NB4 (cell line): ENCODE measurements at places on chromosomes 6 and 20.

DNA sequence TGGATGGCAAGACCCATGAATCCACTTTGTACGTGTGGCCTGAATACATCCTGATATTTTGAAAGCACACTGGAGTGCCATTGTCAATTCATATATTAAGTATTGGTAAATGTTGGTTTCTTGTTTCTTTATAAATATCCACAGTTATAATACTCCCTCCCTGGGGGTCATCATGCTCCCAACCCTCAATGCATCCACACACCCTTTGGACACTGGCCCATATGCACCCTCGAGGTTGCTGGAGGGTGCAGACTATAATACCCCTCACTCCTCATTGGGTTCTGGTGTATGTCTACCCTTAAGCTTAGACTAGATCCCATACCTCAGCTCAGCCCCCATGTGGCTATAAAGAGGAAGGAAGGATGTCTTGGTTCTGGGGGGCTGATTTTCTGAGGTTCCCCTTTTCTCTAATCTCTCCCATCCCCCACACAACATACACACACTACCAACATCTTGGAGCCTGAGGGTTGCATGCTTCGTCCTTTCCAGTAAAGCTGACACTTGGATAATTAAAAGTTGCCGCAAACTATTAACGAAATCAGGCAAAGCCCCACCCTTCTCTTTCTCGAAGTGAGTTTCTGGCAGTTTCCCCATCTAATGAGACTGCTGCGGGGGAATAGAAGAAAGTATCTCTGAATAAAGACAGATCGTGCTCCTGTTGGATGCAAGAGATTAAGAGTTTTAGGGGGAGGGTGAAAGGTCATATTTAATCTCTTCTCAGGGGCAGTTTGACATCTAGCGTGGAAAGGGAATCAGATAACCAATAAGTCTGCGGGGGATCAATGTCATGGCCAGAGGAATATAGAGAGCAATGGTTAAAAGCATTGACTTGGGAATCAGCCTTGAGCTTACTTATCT lies 7.4 kb downstream of the PIM1 start:
- DNase-seq: peak; percentile 91

GRCh38 chr6:163404825-163405265 lies 9.7 kb upstream of the QKI start:
- peak; percentile 89 for DNase-seq

GRCh38 chr6:2857580-2858337 lies 16.1 kb upstream of the SERPINB1 start:
- peak; percentile 63 for DNase-seq

DNA sequence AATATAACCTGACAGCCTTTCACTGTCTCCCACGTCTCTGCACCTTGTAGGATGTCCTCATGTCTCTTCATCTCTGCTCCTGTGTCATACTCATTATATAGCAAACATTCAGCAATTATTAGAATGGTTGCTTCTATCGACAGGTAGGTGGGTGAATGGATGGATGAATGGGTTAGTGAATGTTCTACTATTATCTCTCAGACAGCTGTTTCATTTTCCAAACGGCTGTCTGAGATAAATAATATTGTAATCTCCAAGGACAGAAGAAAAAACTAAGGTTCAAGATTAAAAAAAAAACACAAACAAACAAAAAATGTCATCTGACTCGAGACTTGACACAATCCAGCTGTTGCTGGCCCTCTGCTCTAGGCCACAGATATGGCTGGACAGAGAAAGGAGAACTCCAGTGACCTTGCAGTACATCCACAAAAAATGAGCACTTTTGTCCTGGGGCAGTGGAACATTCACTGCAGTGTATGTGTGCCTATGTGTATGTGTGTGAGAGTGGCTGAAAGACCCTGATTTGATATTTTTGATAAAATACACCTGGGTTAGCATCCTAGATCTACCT lies 2.1 kb downstream of the HNF4A start:
- DNase-seq: no peak

GRCh38 chr6:38323216-38323615 lies 316.5 kb downstream of the BTBD9 start:
- DNase-seq: no peak

DNA sequence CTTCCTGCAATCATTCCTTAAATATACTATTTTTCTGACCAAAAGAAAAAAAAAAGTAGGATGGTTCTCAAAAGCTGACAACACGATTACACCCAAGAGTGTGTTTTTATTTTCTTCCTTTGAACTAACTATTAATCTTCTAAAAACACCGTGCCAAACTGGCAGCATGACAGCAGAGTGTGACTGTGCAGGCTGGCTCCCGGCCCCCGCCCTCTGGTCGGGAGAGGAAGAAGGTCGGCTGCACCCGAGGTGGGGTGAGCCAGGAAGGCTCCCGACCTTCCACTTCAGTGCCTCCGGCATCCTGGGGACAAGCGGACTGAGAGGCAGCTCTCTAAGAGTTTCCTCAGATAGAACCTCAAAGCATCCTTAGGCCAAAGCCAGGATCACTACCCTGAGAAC lies 29.2 kb downstream of the SLC22A23 start:
- DNase-seq: no peak

- DNase-seq: no peak
Measured at GRCh38 chr6:156449128-156449527, 328.1 kb upstream of the ARID1B start.

- no peak for DNase-seq
Measured at GRCh38 chr6:78989191-78989590, 88.9 kb downstream of the PHIP start.

DNA sequence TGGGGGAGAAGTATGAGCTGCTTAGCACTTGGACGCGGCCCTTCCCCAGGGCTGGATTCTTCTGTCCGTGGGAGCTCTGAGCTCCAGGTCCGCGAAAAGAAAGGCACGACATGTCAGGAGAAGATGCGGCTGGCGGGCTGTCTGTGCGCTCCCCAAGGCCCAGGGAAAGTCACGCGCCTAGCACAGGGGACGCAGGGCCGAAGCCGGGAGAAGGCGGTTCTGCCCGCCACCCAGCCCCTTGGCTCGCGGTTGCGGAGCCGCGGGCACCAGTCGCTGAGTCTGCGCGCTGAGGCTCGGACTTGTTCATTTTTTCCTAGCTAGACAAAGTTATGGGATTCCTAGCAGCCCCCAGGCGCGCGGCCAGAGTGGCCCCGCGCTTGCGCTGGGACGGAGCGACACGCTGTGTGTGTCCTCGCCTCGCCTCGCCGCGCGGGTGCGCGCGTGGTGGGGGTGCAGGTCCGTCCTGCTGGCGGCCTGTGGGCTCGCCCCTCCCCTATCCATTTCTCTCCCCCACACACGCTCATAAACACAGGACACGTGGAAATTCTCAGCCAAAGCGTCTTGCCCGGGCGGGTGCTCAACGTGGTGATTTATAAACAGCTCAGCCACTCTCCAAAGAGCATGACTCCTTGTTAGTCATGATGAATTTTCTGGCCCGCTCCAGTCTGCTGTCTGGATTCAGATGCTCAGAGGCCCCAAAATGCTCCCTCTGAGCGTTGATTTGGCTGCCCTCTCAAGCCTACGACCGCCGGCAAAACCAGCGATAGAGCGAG lies 1.9 kb upstream of the POU3F2 start:
- DNase-seq: no peak

- DNase-seq: no peak
Measured at GRCh38 chr6:109653264-109653663, 37.7 kb downstream of the AK9 start.

- DNase-seq: no peak
Measured at GRCh38 chr6:87670707-87671106, 31.3 kb downstream of the AKIRIN2 start.

- peak; percentile 36 for DNase-seq
Measured at GRCh38 chr6:293193-294174, 1.2 kb downstream of the DUSP22 start.

DNA sequence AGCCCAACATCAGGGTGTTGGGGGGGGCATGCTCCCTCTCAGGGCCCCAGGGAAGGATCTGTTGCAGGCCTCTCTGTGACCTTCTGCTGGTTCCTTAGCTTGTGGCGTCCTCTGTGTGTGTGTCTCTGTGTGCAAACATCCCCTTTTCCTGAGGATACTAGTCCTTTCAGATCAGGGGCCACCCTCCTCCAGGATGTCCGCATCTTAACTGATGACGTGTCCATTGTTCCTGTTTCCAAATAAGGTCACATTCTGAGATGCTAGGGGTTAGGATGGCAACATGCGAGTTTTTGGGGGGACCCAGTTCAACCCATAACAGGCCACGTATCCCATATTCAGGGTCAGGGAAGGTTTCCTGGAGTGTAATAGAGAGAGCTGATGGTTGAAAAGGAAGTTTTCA lies 40.9 kb downstream of the GMPR start:
- DNase-seq: no peak

DNA sequence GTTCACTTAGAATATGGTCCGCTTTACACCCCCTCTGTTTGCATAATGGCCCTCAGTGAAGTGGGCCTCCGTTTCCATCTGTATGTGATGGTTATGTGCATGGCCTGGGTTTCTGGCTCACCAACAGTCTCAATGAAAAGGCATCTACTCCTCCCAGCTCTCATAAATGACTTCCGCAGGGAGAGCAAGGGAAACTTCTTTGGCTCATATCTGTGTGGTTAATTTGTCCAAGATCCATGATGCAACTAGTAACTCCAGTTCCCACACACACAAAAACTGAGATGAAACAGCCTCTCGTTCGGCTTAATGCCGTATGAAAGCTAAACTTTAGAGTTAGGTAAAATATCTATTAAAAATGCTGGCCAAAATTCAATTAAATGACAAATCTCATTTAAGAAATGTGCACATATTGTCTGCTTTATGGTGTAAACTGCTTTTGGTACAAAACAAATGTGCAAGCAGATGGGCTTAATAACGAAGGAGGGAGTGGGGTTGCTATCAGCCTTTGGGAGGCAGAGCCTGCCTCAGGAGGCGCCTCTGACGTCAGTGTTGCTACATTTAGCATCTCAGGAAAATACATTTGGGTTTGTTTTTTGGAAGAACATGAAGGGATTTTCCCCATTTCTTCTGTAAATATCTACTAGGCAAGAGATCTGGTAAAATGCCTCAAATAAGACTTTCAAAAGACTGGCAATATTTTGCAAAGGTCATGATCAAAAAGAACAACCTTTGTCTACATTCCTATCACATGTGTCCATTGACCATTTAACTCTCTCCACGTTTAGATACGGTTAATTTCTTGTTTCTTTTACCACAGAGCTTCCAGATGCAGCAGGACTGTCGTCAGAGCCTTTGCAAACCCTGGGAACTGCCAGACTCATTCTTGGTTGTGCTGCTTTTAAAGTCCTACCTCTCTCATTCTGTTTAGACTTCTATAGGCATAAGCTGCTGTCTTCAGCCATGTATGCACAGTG lies 96.8 kb downstream of the ARMC2 start:
- no peak for DNase-seq

- no peak for DNase-seq
Measured at GRCh38 chr6:11233673-11234573, 1.5 kb upstream of the NEDD9 start.

DNA sequence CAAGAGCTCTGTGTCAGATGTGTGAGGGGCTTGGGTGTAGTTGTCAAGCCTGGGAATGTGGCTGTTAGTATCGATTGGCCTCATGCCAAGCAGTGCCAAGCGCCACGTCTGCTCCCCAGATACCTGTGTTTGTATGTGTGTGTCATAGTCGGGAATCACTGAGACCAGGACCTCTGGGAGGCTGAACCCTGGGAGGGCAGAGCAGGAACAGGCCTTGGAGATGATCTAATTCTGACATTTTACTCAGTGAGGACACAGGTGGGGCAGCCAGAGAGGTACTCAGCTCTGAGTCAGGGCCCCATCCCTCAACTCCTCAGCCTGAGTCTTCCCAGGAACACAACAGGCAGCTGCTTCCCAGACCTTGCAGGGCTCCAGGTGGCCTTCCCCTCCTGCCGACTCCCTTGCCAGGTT lies 51.2 kb upstream of the FANCE start:
- no peak for DNase-seq

GRCh38 chr20:50690650-50691572 lies at the start of gene RIPOR3:
Gene RIPOR3, minus strand, starts transcription at chr20:50691542. Its CDS starts 414 bp downstream, at chr20:50691128.
- DNase-seq: no peak

GRCh38 chr6:87904011-87904410 lies 143.6 kb upstream of the SPACA1 start:
- peak; percentile 28 for DNase-seq

GRCh38 chr6:99614430-99615186 lies 8.0 kb downstream of the PRDM13 start:
- peak; percentile 14 for DNase-seq

DNA sequence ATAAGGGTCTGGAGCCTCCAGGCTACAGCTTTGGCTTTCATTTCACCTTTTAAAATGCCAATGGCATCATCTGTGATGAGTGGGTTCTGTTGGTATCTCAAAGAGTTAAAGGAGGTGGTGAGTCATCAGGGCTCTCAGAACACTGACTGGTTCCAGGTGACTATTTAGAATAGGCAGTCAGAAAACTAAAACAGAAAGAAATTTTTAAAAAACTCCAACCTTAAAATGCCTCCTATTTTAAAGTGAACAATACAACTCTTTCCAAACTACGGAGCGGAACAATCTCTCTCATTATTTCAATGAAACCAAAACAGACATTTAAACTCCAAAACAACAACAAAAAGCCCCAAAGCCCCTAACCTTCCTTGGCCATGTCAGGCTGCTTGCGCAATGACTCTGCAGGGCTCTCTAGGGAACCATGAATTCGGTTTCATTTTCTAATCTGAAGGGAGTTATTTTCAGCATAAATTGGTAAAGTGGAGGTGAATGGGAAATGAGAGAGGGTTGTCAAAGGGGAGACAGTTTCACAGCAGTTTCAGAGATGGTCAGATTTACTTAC lies 194.9 kb downstream of the KIF6 start:
- peak; percentile 60 for DNase-seq

DNA sequence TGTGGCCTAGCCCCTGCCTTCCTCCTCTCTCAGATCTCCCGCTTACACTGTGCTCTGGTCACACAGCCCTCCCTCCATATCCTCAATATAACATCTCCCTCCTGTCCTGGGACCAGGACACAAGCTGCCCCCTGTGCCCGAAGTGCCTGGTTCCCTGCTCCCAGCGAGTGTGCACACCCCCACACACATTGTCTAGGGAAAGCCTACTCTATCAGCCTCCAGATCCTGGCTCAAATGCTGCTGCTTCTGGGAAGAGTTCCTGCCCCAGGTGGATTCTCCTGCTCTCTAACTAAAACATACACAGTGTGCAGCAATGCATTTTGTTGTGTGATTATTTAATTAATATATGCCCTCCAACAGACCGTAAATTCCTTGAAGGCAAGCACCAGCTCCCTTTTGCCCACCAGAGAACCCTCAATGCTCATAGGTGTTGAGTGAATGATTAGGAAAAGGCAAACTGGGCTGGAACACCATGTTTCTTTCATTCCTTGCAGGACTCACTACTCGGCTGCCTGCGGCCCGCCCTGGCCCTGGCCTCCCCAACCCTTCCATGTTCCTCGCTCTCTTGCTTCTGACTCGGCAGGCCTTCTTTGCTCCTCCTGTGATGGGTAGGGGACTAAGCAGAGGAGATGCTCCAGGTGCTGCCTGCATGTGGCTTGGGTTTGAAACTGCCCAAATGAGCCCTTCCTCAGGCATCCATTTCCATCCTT lies 194.6 kb downstream of the ZDHHC14 start:
- DNase-seq: no peak

DNA sequence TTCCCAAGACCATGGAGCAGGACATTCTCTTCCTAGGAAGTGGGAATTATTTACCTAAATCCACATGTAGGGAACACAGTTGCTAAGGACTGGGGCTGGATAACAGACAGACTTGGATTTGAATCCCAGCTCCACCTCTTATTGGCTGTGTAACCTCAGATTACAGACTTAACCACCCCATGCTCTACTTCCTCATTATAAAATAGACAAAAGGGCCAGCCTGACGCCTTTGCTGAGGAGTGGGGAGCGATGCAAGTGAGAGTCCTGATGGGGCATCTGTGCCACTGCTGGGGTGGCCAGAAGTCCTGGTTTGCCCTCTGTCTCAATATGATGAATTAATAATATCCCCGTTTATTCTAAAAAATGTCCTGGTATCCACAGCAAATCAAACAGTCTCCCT lies 46.8 kb downstream of the SPATA2 start:
- peak; percentile 65 for DNase-seq

- peak; percentile 74 for DNase-seq
Measured at GRCh38 chr6:42075159-42075838, 25.0 kb downstream of the TAF8 start.
